Activated T-cell treated with anti-CD3 and anti-CD28 coated beads for 24 hours (primary cell): ENCODE measurements at places on chromosomes 7 and 10.

DNA sequence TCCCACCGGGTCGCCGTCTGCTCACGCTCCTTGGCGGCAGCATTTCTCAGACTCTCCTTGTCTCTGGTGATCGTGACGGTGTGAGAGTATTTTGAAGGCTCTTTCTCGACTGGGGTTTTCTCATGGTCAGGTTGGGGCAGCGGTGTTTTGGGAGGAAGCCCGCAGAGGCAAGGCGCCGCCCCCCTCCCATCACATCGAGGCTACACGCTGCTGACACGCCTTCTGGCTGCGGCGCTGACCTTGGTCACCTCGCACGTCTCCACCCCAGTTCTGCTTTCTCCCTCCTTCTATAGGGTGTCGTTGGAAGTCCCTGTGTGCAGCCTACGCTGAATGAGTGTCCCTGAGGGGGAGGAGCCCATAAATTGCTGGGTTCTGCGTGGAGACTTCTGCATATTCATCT, 55.2 kb downstream of the GLRX3 start:
- DNase-seq, result no peak

DNA sequence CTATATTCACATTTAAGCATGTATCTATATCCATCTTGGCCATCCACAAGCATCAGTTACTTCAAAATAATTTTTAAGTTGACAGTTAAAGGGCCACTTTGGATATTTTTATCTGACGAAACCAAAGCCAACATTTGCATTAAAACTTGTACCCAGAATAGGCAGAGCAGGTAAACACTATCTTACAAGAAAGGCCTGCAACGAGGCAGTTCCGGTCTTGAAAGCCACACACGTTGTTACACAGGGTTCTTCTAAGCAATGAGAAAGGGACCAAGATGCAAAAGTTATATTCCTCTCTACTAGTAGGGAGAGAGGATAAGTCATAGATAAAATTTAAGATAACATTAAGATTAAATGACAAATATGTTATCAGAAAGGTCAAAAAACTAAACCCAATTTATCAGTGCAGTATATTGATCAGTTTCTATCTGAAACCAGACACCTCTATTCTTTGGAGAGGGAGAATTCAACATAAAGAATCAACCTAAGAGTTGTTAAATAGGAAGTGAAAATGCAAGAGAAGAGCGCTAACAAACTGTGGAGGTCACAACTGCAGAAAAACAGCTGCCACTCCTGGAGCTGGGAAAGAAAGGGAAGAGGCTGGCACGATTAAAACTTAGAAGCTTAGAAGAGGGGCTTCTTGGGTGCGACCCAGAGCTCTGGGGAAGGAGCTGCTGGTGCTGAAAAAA, 701.3 kb downstream of the TNS3 start:
- no peak for DNase-seq

DNA sequence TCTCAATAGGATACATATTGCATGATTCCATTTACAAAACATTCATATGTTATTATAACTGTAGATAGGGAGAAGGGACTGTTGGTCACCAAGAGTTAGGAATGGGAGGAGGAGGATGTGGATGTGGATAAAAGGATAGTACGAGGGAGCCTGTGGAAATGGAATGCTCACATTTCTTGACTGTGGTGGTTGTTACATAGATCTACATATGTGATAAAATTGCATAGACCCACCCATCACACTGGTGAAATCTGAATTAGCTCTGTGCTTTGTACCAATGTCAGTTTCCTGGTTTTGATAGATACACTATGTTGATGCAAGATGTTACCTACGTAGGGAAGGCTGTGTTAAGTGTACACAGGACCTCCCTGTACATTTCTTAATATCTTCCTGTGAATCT, 233.5 kb upstream of the MTPN start:
- no peak for DNase-seq

GRCh38 chr10:70737250-70737649, 47.9 kb downstream of the TBATA start:
- DNase-seq, result no peak

DNA sequence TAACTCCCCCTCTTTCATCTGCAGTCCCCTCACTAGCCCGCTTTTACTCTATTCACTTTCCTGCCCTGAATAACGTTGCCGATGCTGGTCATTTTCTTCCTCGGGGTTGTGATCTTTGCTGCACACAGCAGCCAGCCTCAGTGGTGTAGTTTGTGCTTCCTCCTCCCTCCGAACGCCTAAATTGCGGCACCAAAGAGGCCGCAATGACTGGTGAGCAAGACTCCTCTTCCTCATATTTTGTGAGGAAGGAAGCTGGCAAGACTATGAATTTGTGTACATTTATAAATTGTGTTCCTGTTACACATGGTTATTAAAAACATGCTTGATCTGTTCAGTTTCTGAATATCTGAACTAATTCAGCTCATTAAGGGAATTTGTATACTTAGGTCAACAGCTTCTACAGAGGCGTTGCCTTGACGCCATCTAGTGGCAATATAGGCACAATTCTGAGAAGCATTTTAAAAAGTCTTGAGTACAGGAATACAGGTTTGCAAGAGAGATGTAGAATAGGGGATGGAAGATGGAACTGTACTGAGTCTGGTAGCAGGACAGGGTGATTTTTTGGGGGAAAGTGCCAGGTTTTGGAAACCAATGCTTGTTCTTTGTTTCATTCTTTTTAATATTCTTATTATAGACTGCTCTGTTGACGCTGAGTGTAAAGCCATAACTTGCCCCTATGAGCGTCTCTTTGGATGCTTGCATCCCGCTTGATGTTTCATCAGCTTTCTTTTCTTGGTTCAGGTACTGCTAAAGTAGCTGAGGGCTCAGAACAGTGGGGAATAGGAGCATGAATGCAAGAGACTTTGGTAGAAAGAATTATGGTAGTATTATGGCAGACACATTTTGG, 4.1 kb upstream of the TAS2R5 start:
- peak; percentile 7 for DNase-seq

- no peak for DNase-seq
These were observed 175.5 kb downstream of the SUGCT start for GRCh38 chr7:40310258-40310657.

- DNase-seq, result no peak
These were observed 30.2 kb downstream of the WBP1L start for GRCh38 chr10:102773986-102774385.

- no peak for DNase-seq
These were observed 121.8 kb downstream of the UBE2H start for GRCh38 chr7:129830949-129831348.

- no peak for DNase-seq
These were observed 223.7 kb downstream of the LHFPL3 start for GRCh38 chr7:104552102-104552501.

DNA sequence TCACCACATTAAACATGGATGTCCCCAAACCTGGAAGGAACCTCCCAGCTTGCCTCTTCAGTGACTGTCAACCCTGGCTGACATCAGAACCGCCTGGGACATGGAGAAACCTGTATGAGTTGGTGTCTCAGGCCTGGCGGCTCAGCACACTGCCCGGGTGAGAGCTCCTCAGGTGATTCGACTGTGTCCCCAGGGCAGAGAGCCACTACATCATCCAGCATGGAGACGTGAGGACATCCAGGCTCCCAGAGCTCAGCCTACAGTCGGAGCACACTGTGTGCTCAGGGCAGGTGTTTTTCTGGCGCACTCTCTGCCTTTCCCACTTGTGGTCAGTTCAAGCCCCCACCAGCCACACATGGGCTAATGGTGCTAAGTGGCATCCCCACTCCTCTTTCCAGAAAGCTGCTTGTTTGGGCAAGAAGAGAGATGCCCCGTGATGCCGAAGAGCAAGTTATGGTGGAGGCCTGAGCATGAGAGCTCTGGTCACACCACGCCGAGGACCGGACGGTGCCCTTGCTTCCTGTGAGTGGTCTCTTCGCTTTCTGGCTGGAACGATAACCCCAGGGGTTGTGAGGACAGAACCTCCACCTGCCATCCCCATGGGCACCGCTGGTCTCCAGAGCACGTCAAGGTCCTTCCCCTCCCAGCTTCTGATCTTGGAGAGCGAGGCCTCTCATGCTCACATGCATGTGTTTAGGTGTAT, 38.5 kb downstream of the AMZ1 start:
- no peak for DNase-seq

DNA sequence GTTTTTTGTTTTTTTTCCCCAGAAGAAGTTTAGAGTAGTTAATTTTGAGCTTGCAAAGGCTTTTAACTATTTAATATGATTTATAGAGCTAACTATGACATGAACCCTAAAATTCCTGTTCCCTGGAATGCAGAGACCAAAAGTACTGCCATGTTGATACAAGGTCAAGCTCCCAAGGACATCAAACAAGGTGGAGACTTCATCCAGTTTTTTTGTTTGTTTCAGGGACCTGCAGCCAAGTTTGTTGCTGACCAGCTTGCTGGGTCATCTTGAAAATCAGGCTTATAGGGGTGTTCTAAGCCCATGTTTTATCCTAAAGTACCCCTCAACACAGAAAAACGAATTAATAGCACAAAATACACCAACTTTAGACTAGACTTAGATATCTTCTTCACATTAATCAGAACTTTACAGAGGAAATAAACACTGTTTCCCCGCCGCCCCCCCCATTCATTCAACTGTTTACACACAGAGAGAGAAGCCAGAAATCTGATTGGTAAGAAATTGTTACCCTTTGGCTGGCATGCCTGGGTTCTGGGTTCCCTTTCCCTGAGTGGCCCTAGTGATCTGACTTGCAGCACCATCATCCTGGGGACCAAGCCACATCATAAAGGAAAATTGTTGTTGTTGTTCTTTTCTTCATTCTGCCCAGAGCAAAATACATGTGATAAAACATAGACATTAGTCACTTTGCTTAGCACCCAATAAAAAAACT, 860.5 kb downstream of the CCSER2 start:
- DNase-seq, result no peak

DNA sequence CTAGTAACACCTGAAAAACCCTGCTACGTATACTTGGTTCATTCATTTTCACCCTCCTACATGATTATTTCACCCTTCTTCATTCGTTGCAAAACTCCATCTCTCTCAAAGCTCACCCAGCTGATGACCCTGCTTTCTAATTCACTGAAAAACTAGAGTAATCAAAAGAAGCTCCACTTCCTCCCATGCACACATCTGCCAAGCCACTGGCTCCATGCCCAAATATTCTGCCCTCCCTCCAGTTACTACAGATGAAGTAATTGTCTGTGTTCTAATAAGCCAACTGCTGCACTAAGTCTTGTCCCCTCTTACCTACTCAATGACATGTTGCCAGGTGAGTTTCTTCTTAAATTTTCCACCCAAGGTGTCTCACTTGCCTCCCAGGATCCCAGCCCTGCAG, 96.9 kb upstream of the CCDC71L start:
- DNase-seq, result no peak

GRCh38 chr7:16067711-16068110, 353.6 kb downstream of the CRPPA start:
- no peak for DNase-seq

DNA sequence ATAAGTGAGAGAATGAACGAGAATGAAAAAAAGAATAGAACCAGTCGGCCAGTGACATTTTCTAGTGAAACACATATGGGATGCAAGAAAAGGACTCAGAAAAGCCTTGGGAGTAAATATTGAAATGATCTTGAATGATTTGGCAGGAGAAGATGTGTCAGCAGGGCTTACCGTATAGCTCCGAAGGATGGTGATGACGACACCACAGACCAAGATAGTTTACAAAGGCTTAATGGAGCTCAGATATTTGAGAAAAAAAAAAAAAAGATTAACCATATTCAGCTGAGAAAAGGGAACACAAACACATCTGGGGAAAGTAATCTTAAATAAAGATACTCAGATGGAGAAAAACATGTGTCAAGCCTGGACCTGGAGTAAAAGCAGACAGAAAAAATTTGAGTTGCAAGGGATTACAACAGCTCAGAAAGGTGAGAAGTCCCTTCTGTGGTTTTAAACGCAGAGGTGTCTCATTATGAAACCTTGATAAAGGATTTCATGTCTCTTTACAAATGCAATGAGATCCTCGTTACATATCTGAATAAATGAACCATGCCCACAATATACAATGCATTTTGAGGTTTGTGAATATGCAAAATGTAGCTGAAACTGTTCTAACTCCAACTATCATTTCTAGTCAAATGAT, 36.0 kb downstream of the DNAJB9 start:
- DNase-seq, result no peak

GRCh38 chr7:150420987-150421674, 29.3 kb upstream of the GIMAP8 start:
- peak; percentile 82 for DNase-seq

DNA sequence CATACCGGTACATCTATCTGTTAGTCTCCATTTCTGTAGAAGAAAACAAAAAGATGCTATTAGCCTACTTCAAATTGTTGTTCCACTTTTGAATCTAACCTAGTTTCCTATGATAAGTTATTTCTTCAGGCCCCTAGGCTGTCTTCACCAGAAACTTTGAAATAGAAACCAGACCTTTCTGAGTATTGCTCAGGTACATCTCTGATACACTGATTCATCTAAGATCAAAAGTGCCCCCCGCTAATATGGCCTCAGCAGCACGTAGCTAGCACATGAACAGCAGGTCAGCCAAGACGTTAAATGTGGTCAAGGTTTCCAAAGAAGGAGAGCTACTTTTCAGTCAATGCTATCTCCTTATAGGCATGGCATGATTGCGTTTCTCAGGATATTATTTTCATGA, 23.6 kb downstream of the CTAGE6 start:
- DNase-seq, result no peak

- no peak for DNase-seq
These were observed 95.8 kb downstream of the RAMP3 start for GRCh38 chr7:45253368-45253767.

- DNase-seq, result no peak
These were observed 681 bp upstream of the SPOCK2 start for GRCh38 chr10:72088889-72089575.

- DNase-seq, result no peak
These were observed 59.2 kb downstream of the LHPP start for GRCh38 chr10:124520558-124521428.

DNA sequence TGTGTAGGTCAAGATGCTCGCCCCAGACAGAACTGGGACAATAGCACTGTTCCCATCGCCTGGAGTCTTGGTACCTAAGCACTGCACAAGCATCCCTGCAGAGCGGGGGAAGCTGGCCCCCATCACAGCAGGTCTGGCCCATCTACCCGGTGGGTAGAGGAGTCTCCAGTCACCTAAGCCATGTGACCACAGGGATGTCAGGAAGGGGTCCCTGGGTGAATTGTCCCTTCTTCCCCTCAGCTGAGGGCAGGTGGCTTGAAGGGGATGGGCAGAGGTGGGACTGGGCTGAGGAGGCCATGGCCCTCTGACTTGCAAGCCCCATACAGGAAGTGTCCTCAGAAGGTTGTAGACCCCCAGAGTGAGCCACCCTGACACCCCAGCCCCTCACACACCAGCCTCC, 39.7 kb downstream of the FRMPD2 start:
- no peak for DNase-seq

DNA sequence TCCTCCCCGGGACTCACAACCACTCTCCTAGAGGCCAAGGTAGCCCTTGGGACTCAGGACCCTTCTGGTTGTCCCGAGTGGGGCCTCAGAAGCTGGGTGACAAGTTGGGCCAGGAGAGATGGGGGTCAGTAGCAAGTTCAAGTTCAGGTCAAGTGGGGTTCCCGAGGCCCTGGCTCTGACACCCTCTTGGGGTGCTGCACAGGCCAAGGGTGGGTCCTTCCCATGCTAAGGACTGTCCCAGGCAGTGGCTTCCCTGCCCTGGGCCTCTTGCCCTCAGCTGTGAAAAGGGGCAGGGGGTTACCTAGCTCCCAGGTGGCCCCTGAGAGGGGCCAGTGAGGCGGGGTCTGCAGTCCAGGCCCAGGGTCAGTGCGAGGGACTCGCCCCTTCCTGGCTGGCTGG, 115.4 kb upstream of the TNRC18 start:
- DNase-seq, result no peak
